ENCODE measurements at places on chromosomes 12 and 14.

GRCh38 chr14:95063391-95063790, 93.9 kb downstream of the DICER1 start:
- DNase-seq, result no peak

DNA sequence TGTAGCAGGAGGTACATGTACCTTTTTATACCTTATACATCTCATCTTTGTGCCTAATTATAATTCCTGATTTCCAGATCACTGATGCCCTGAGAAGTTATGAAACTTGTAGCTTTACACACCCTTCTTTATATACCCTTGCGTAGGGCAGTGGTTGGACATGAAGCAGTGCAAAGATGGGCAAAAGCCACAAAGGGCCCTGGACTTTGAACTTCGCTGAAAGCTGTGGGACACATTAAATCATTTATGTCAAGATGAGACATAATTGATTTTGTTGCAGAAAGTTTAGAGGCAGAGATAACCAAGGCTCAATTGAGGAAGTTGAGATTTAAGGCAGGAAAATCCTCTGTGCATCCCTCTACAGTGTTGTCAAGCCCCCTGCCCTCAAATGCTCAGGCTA, 170.0 kb downstream of the SLC2A13 start:
- DNase-seq, result no peak

DNA sequence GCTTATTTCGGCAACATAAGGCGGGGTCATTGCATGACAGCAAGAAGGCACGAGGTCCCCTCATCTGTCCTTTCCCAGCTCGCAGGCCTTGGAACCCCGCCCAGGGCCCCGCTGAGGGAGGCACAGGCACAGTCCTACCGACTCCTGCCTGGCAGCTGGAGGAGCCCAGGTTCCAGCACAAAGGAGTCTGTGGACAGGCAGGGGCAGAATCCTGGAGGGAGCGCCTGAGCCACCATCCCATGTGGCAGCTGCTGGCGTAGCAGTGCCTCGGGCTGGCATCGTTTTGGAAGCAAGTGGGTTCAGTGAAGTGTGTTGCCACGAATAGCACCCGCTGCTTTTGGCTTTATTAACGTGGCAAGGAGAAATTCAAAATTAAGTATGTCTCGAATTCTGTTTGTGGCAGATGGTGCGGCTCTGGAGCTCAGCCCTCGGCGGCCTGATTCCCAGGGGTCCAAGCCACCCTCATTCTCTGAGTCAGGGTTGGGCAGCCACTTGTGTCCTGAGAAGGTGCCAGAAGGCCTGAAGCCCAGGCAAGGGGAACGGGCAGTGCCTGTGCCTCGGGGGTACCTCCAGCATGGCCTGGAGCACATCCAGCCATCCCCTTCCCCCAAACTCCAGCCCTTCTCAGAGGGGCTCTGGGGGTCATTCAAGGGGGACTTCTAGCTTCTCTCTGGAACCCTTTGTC, 35.9 kb downstream of the SLC8B1 start:
- no peak for DNase-seq

DNA sequence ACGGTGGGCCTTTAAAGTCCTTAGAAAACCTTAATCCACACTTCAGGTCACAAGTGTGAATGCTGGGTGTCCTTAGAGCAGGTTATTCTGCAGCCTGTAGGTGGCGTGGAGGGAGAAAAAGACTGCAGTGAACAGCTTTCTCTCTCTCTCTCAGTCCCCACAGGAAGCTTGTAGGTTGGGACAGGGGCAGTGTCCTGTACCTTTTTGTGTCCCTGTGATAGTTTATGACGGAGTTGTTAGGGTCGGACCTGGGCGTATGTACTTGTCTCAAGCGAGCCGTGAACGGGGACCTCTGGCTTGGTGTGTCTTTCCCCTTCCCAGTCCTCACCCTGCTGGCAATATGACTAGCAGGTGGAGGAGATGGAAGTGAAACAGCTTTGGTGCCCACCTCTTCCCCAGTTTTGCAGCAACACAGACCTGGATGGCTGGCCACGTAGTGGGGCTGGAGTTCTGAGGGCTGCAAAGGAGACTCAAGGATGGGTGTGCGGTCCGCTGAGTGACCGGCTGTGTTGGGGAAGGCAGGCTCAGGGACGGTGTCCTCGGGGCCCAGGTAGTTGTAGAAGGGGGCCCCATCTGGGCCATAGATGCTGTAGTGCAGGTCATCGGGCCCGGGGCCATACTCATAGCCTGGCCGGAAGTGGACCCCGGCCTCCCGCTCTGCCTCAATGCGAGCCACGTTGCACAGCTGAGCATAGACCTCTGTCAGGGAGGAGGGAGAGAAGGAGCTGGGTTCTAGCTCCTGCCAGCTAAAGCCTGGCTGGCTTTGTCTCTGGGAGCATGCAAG, 8.9 kb downstream of the ISCA2 start:
- DNase-seq, result no peak

DNA sequence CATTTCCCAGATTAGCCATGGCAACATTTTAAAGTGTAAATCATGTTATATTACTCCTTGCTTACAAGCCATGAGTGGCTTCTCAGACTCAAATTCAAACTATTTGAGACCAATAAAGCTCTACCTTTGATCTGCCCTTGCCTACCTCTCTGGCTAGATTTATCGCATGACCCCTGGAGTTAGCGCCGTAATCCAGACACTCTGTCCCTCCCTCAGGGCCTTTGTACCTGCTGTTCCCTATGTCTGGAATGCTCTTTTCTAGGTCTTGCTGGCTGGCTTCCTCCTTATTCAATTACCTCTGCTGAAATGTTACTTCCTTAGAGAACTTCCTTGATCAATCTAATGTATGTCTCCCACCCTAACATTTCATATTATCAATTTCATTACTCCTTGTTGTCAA, 16.3 kb downstream of the SIX4 start:
- DNase-seq, result no peak

- DNase-seq, result peak; percentile 68
Measured at GRCh38 chr12:120007272-120007671, 18.2 kb downstream of the BICDL1 start.

Measured in activated T-cell treated with anti-CD3 and anti-CD28 coated beads for 4 hours (primary cell).